ENCODE measurements at places on chromosomes 4 and X. TPM values are rescaled to one million over a fixed set of nuclear protein-coding genes. Genes with fewer than 3 reads are reported as not detected.

- no peak for DNase-seq
Observed at GRCh38 chr4:41175794-41176193, 38.5 kb downstream of the APBB2 start.

RHOH gene
- total RNA-seq, result 12.9 TPM

RNF128 gene
- total RNA-seq, result 5.2 TPM

S100P gene
- 34.2 TPM for total RNA-seq

DNA sequence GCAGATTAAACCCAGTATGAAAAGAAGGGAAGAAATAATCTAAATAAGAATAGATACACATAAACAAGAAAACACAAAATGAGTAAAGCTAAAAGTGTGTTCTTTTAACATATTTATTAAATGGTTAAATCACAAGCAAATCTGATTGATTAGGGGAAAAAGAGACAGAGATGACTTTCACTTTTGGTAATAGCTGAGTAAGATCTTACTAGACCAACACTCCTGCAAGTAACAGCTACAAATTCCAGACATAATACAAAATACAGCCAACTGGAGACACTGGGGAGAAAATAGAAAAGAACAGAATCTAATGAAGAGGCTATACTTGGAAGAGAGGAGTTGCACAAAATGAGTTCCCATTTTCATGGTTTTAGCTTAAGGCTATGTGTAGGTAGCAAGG, 33.5 kb downstream of the OR13H1 start:
- no peak for DNase-seq

DNA sequence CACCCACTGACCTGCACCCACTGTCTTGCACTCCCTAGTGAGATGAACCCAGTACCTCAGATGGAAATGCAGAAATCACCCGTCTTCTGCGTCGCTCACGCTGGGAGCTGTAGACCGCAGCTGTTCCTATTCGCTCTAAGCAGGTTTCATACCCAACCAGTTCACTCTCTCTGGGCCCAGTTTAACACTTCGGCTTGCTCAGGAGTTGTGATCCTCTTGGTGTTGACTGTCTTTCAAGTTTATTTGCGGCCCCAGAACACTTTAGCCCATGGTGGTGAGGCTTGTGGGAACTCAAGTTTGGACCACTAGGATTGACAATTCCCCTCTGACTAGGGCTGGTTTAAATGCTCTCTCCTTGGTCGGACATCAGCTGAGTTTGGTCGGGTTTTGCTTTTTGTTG, 147.0 kb downstream of the DACH2 start:
- DNase-seq, result no peak

F11 gene
- 2.8 TPM for total RNA-seq
